ENCODE measurements at places on chromosomes 11 and 22.

- no peak for DNase-seq
These were observed 1.7 kb downstream of the ADAMTS15 start for GRCh38 chr11:130449996-130450769.

DNA sequence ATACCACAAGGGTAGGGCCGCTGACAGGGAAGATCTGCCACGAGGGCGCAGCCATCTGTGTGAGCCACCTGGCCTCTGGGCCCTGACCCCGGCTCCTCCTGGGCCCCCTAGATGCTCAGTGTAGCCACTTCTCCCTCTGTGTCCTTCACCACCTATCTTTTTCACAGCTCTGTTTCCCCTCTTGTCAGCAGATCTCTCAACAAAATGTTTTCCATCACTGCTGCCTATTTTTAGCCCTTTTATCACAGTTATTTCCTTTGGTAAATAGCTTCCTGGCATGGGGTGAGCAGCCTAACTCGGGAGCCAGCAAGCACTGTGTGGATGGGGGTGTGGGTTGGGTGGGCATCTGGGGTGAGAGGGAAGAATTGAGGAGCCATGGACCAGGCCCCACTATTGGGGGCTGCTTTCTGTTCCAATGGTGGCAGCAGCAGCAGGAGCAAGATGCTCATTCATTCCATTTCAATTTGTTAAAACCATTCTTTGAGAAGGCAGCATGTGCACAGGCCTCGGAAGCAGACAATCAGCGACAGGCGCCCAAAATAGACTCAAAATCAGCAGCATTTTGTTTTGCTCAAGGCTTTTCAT is 135.2 kb upstream of the NAV2 start:
- no peak for DNase-seq

DNA sequence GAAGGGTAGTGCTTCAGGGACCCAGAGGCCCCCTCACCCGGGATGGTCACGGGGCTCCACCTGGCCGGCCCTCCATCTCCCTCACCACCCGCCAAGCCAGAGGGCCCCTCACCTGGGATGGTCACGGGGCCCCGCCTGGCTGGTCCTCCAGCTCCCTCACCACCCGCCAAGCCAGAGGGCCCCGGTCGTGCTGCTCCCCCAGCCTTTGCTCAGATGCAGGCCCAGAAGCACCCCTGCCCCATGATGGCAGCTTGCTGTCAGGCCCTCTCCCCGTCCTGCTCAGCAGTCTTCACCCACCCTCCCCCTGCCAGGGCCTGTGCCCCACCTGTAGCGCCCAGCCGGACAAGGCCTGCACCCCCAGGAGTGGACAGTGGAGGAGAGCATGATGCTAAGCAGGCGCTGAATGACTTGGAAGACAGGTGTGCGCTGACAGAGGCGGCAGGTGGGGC is 7.3 kb downstream of the DENND6B start:
- DNase-seq = no peak

DNA sequence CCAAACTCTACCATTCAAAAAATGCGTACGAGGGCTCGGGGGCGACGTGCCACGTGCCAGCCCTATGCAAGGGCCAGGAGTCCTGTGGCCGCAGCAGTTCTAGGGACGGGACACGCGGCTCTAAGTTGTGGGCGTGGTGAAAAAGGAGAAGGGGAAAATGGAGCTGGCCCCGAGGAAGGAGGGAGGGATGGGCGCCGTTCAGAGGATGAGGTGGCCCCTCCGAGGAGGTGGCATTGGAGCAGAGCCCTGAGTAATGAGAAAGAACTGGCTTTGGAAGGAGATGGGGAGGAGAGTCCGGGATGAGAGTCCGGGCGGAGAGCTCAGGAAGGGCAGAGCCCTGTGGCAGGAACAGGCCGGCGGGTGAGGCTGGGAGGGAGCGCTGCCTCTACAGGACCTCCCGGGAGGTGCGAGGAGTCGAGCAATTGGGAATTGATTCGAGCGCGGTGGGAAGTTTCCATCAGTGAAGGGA is 21.0 kb downstream of the OTUB1 start:
- no peak for DNase-seq

DNA sequence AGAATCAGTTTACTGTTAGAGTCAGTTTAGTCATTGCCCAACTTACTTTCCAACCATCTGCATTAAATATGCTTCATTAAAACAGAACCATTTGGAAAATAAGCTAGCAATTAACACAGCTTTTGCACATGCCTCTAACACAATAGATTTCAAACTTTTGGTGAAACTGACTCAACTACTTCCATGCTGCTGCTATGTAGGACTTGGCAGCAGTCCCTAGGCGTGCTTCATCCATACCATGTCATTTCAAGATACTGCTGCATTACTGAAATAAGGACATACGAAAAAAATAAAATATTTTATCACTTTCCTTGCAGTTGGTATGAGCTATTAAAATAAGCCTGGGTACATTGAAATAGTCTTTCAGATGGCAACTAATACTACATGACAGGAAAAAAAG is 65.5 kb upstream of the SOX6 start:
- DNase-seq = no peak

All from CD4-positive, alpha-beta T cell (primary cell).